ENCODE measurements at places on chromosomes 16 and 17. TPM values are rescaled to one million over a fixed set of nuclear protein-coding genes. Genes with fewer than 3 reads are reported as not detected.

Gene MC1R
- 1.3 TPM for total RNA-seq

Gene CCL1
- total RNA-seq = not detected

Gene KRT36
- not detected for total RNA-seq

Gene MARCHF10
- total RNA-seq = not detected

Gene ASB16
- total RNA-seq = not detected

Gene LDHD
- total RNA-seq = 110 TPM

Gene ELMO3
- total RNA-seq = 18.7 TPM

Gene SMIM36
- total RNA-seq = not detected

Gene IST1
- total RNA-seq = 249 TPM

Gene NPIPA7
- total RNA-seq = 84.8 TPM

Gene MGAT5B
- total RNA-seq = not detected

Gene CRYBA1
- not detected for total RNA-seq

Gene ADORA2B
- total RNA-seq = not detected

Gene FBXO39
- total RNA-seq = not detected

Gene BCL6B
- total RNA-seq = 1.3 TPM

Gene KRTAP4-1
- not detected for total RNA-seq

Gene RAC3
- total RNA-seq = 11.6 TPM

Gene MYH3
- 4.1 TPM for total RNA-seq

Gene ATP2A3
- 78.8 TPM for total RNA-seq

Gene NAE1
- total RNA-seq = 16.7 TPM

Gene MAPT
- 0.72 TPM for total RNA-seq

Gene LITAFD
- total RNA-seq = not detected

Gene CDH1
- 203 TPM for total RNA-seq

Gene CCDC144A
- total RNA-seq = 1.2 TPM

Gene CES5A
- not detected for total RNA-seq

Gene CA7
- not detected for total RNA-seq

Gene NOTUM
- not detected for total RNA-seq

Gene TNP2
- total RNA-seq = not detected

Gene DNAI2
- total RNA-seq = not detected

Gene RUNDC3A
- 5.7 TPM for total RNA-seq

Gene KRT33A
- not detected for total RNA-seq

Gene TBC1D3G
- not detected for total RNA-seq

Gene KRTAP1-5
- not detected for total RNA-seq

Gene TMEM235
- total RNA-seq = not detected

Gene HSF5
- 0.18 TPM for total RNA-seq

Gene TP53TG3B
- total RNA-seq = not detected

Gene RAI1
- total RNA-seq = 46.9 TPM

Gene WNK4
- total RNA-seq = 30.4 TPM

Gene OR2C1
- not detected for total RNA-seq

Gene MAP2K4
- total RNA-seq = 48.1 TPM

Gene GLIS2
- 3.2 TPM for total RNA-seq

Gene CTRB1
- not detected for total RNA-seq

Gene NOS2
- total RNA-seq = not detected

Gene SPIRE2
- 230 TPM for total RNA-seq

Gene CCL22
- not detected for total RNA-seq
